ENCODE measurements at places on chromosomes 13 and 19.

GRCh38 chr13:30676672-30677071 is 58.7 kb upstream of the ALOX5AP start:
- DNase-seq: no peak

- no peak for DNase-seq
Measured at GRCh38 chr19:1830978-1831377, 17.3 kb downstream of the REXO1 start.

DNA sequence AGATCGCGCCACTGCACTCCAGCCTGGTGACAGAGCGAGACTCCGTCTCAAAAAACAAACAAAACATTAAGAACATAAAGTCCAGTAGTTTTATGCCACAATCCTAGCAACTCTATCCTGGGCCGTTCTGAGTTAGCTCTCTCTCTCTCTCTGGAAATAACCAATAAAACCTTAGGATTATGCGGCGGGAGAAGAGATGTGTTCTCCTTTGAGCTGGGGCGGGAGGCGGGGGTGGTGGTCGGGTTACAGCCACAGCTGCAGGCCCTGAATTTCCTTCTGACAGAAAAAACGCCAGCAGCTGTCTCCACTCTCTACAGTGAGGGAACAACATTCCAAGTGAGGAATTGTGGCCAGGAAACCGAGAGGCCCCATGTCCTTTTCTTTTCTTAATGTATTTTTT is 9.1 kb upstream of the PNMA8A start:
- peak; percentile 67 for DNase-seq

DNA sequence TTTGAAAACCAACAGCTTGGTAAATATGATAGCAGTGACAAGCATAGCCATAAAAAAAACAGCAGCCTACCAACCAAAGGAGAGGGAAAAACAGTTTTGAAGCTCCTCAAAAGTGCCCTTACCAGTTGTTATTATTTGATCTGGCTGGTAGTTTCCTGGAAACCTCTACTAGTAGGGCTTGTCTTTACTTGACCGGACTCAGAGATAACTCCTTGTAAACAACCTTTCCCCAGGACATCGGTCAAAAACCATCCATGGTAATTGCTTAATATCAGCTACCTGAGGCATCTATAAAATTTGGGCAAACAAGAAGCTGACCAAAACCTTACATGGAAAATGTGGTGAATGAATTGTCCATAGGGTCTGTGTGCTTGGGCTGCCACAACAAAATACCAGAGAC is 210.9 kb downstream of the FGF14 start:
- DNase-seq: no peak

- no peak for DNase-seq
Measured at GRCh38 chr19:11321191-11322126, 18.0 kb downstream of the RAB3D start.
